NCI-H2107 (cell line): ENCODE measurements at places on chromosomes 5 and 9.

DNA sequence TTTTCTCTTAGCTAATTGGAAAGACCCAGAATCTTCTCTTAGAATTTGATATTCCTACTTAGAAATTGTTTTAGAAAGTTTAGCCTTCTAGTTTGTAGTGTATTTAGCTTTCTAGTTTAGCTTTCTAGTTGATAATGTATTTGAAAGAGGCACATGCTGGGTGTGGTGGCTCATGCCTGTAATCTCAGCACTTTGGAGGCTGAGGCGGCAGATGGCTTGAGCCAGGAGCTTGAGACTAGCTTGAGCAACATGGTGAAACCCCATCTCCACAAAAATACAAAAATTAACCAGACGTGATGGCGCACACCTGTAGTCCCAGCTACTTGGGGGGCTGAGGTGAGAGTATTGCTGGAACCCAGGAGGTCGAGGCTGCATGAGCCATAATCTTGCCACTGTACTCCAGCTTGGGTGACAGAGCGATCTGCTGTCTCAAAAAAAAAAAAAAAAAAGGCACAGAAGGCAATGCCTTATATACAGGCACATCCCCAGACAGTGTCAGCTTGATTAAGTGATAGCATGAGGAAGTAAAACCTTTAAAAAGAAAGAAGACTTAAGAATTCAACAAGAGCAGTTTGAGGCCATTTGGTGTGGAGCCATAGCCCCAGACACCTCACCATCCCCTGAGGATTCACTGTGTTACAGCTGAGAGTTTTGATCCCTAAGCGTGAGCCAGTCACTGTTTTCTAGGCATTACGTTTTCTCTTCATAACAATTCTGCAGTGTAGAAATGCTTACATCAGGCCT, 34.6 kb downstream of the ZSWIM6 start:
- DNase-seq, result no peak

DNA sequence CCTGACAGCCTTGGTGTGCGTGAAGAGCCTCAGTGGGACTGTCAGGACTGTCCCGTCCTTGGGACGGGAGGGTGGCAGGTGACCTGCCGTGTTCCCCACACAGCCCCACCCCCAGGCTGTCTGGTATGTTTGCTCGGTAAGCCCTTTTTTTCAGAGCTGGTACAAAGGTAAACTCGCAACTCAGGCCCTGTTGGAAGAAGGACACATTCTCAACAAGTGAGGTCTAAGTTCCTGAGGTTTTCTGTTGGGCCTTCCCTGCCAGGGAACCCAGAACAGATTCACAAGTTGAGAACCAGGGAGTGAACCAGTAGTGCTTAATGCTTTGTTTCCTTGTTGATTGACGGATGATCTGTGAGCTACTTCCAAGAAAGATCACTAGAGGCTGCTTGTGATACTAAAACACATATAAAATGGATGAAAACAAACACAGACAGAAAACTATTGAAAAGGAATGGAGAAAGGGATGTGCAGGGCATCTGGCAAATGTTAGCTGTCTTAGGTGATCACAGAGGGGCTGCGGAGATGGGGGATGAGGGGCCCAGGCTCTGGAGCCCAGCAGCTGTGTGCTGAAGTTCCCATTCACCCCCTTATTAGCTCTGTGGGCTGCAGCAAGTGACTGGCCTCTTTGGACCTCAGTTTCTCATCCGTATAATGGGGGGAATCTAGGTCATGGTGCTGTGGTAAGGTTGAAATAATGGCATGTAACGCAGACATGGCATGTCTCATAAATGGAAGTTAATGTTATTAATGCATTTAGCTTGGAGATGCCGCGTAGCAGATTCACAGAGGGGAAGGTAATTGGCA, 2.7 kb downstream of the NDST1 start:
- DNase-seq, result no peak

DNA sequence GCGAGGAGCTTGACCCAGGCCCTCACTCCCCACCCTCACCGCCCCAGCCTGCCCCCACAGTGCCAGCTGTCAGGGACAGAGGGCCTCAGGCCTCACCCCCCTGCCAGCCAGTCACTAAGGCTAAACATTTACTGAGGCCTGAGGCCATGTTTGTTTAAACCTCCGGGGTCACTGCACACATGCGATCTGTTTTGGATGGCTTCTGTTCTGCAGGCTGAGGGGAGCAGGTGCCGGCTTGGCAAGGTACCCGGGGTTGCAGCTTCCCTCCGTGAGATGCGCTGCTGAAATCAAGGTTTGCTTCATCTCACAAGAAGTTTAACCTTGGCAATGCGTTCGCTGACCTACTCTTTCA, 103.3 kb upstream of the BOD1 start:
- DNase-seq, result no peak

GRCh38 chr5:33232731-33233505, 207.8 kb upstream of the TARS1 start:
- no peak for DNase-seq

DNA sequence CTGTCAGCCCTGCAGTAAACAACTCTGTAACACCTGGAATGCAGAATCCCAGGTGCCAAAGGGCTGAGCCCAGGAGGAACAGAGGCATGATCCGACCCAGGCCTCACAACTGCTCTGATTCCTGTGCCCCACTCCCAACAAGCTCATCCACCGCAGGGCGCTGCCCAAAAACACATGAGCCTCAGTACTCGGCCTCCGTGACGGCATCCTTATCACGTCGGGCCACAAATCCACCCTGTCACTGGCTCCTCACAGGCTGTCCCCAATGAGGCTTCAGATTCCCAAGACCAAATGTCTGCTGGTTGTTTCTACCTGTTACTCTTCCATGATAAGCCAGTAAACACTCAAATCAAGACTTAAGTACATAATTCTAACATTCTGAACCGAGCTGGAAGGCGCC, 15.2 kb downstream of the QSOX2 start:
- DNase-seq, result no peak

DNA sequence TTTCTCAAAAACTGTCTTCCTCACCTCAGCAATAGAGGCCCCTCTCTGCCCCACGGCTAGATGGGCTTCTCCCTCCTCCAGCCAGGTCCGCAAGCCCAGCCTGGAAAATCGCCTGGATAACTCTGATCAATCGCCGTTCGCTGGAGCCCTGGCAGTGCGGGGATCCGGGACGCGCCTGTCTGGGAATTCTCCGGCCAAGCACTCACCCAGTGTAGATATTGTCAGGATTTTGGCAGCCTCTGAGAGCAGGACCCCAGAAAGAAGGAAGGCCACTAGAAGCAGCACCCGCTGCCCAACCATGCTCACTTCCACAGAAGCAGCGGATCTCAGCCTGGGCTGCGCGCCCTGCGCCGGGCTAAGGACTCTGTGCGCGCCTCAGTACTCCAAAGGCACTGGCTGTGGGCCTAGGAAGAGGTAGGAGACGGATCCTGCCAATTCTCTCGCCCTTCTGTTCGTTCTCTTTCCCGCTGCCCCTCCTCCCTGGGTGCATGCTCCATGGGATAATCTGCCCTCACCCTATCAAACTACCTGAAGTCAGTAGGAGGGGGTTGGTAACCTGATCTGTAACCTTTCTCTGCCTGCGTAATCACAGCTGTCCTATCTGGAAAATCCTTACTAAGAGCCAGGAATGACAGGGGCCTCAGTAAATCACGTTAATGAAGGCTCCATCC, at the start of gene UGT3A1:
Gene UGT3A1, minus strand, starts transcription at position 450 of the 671 bp plus-strand sequence. Its CDS starts 150 bp downstream, at position 300.
- no peak for DNase-seq

DNA sequence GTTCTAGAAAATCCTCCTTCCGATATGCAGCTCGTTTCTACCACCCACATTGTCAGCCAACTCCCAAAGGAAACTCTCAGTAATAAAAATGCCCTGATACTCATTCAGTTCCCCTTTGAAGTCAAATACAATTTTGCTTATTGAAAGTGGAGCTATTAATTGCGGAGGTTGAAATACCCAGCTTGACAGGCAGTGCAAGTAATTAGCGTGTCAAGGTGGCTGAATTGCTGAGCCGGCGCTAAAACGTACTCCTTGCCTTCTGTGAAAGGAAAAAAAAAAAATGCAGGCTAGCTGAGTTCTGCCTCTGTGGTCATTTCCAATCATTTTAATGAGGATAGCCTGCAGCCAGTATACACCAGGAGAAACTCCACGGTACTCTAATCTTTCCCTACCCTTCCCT, 165.5 kb downstream of the RORB start:
- no peak for DNase-seq

DNA sequence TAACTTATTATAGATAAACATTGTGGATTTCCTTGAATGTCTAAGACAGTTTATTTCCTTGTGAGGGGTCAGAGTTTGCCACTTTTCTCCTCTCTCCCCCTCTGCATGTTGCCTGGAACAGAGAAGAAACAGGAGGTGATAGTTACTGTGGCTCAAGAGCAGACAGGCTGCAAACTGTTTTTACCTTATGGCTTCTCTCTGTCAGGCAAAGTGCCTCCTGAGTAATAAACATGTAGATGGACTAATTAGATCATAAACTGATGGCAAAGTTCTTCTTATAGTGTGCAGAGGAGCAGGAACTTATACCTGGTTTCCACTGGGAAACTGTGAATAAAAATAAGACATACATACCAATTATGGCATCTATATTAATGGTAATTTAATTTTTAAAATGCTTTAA, 133.1 kb upstream of the CDH12 start:
- DNase-seq, result no peak

- no peak for DNase-seq
These were observed 6.2 kb downstream of the FER start for GRCh38 chr5:108753877-108754276.

DNA sequence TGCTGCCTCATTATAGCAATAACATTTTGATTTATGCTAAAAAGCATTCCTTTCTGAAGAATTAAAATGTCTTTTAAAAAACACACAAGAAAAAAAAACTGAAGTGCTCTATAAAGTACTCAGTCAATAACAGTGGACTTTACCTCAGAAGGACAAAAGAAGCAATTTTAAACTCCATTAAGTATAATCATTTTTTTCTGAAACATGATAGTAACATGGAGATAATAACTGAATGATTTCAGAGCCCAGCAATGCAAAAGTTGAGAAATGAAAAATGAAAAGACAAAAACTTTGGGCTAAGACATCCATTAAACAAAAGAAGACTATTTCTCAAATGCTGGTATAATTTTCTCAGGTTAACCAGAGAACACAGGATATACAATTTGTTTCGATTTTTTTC, 78.7 kb downstream of the RFX3 start:
- DNase-seq, result no peak

GRCh38 chr9:72997387-72997995, 44.6 kb upstream of the ALDH1A1 start:
- no peak for DNase-seq

DNA sequence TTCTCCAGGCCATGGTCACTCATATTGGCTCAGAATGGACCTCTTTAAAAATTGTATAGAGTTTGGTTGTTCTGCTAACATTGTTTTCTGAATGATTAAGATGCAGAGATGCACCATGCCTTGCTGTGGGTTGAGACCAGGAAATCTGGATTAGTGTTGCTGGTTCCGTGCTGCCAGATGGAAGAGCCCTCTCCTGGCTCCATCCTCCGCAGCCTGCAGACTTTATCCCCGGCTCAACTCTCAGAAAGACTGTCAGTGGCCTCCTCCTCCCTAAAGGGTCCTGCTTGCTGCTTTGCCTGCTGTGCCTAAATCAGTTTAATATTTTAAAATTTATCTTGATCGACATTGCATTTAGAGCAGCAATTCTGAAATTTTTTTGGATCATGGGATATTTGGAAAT, 196.7 kb downstream of the TENT4A start:
- DNase-seq, result no peak

GRCh38 chr5:137316346-137316736, 182.8 kb downstream of the SPOCK1 start:
- no peak for DNase-seq

DNA sequence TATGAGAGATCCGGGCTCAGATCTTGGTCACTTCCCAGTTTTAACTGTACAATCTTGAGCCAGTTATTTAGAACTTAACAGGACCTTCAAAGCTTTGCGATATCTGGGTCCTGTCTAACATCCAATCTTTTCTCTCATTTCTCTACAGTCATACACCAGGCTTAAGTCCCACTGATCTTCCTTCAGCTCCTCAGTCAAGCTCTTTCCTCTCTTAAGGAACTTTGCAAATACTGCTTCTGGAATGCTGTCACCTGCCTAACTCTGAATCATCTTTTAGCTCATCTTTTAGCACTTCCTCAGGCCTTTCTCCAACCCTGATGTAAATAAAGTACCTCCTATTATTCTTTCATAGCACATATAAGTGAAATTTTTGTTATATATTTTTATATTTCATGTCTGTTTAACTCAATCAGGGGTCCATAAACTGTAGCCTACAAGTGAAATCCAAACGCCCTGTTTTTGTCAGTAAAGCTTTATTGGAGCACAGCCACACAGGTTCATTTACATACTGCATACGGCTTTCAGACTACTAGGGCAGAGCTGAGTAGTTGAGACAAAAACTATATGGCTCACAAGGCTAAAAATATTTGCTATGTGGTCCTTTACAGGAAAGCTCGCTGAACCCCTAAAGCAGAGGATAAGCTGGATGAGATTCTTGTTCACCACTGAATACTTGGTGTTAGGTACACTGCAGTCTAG, 63.5 kb downstream of the MEF2C start:
- DNase-seq, result no peak

- DNase-seq, result no peak
These were observed 69.9 kb downstream of the ACTBL2 start for GRCh38 chr5:57412680-57413079.

- no peak for DNase-seq
These were observed 15.0 kb upstream of the HSPB3 start for GRCh38 chr5:54440456-54440893.

DNA sequence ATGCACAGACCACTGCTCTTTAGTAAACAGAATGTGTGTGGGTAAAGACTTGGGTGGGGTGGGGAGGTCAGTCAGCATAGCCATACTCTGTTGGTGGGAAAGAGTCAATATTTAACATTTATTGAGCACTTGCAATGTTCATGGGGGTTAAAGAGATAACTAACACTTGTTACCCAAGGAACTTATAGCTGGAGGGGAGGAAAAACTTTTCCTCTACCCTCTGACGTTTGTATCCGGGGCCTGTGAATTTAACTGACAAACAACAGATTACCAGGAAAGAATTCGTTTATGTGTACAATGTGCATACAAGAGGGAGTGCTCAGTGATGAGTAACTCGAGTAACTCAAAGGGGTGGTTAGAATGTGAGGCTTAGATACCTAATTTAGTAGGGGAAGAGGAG, 6.8 kb upstream of the CLINT1 start:
- no peak for DNase-seq

- DNase-seq, result no peak
These were observed 209.3 kb downstream of the SPOCK1 start for GRCh38 chr5:137289856-137290255.

DNA sequence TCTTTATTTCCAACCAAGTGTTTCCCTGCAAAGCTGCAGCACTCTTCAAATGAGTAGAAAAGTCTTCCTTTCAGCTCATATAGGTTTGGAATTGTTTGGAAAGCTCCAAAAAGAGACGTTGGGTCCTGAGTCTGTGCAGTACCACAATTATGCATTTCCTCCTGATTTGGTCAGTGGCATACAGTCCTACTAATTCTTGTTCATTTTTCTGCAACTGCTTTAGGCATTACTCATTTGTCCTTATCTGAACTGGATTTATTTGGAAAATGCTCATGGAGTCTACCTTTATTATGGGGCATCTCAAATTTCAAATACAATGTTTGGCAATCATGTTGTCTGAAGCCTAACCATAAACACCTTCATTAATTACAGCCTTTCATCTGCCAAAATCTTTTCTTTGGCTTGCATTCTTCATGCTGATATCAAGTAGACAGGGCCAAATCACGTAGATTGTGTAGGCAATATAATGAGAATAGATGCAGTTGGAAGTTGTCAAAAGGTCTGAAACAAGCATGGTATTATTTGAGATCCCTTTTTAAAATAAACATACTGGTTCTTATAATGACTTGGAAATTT, 232.8 kb downstream of the TLE1 start:
- DNase-seq, result no peak

GRCh38 chr9:87271696-87272477, 225.8 kb upstream of the DAPK1 start:
- DNase-seq, result no peak
